ENCODE measurements at places on chromosomes 12 and 14.

DNA sequence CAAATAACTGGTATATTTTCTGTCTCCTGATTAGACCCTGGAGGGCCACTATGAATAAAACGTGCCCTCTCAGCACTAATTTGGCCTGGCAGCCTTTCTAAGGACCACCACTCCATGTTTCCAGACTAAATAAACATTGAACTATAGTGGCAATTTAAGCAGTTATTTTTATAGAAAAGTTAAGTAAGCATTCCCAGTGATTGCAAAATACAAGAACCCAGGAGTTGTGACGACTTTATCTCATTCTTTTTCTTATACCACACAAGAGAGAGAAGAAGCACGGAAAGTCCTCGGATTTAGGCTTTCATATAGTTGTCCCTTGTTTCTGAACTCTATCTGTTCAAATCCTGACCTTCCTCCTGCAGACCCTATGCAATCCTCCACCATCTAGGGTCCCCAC lies 23.1 kb upstream of the STRAP start:
- no peak for DNase-seq

GRCh38 chr14:52716155-52716554 lies 9.2 kb downstream of the PSMC6 start:
- DNase-seq = no peak

GRCh38 chr12:6307529-6307928 lies 3.0 kb upstream of the PLEKHG6 start:
- no peak for DNase-seq

GRCh38 chr12:47907851-47908454 lies 3.2 kb upstream of the VDR start:
- DNase-seq = no peak

Measured in stimulated activated CD4-positive, alpha-beta T cell treated with anti-CD3 and anti-CD28 coated beads, Interleukin-1b, Interleukin-23, amount 100 ng/mL, for 1 hour (primary cell).